ENCODE measurements at places on chromosomes 12 and 14.

- DNase-seq, result no peak
These were observed 231.1 kb downstream of the CACNA1C start for GRCh38 chr12:2283916-2284315.

DNA sequence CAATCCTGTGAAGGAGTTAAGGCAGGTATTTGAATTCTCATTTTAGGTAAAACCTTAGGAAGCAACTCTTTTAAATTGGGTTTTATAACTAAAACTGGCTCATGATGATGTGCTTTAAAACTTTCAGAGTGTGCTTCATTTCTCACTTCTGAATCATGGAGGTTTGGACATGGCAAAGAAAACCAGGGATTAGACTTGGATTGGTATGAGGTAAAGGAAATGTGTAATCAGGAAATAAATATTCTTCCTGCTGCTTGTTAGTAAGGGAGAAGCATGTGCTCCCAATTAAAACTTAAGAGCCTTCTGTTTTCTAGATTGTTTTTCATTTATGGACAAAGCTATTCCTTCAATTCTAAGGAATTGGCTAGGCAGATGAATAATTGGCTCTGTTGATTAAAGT is 57.4 kb downstream of the FBXO33 start:
- DNase-seq, result no peak

DNA sequence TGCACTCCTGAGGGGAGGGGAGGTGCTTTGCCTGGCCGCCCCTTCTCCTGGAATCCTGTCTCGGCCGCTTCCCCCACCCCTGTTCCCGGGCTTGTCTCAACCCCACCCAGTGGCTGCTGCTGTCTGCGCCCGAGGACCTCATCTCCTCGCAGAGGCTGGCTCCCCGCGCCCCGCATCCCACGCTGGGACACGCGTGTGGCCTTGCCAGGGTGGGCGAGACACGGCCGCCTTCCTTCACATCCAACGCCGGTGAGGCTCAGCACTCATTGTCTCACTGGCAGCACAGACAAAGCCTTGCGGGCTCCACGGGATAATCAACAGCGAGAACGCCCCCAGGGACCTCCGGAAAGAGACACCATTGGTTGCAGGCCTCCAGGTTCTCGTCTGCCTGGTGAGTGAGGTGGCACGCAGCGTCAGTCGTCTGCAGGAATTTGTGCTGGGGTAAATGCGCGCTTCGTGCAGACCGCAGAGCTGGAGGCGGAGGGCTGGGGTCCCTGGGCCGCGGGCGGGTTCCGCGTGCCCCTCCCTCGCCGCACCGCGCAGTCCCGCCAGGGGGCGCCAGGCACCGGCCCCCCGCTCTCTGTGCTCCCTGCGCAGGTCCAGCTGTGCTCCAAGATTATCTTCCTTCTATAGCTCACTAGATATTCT is 26.8 kb downstream of the CCDC177 start:
- DNase-seq, result no peak

- DNase-seq, result no peak
These were observed 53.3 kb upstream of the STK38L start for GRCh38 chr12:27190761-27191160.

- DNase-seq, result no peak
These were observed 206.6 kb downstream of the CACNA1C start for GRCh38 chr12:2259369-2259768.

GRCh38 chr12:86254399-86255107 is 1.6 kb downstream of the MGAT4C start:
- no peak for DNase-seq

DNA sequence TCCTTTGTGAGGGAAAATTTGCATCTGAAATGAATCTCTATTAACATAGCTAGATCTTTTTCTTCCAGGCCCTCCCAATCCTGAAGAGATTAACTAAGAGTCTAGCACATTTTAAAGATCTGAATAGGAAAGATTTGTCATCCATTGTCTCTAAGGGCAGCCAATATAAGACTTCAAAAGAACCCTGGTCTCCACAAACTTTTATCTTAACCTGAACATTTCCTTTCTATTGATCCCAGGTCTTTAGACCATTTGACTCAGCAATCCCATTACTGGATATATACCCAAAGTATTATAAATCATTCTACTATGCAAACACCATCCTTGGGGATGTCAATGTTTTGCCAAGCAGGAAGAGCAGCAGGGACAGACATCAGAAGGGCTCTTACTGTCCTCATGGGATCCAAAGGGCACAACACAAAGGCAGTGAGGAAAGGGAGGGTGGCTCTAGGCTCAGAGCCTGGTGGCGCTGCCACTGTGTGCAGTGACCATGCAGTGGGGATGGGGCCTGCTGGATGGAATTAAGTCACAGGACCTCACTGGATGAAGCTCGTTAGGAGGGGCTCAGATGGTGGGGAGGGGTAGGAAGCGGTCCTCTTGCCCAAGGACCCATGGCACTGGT is 12.7 kb upstream of the BDKRB2 start:
- DNase-seq, result no peak

DNA sequence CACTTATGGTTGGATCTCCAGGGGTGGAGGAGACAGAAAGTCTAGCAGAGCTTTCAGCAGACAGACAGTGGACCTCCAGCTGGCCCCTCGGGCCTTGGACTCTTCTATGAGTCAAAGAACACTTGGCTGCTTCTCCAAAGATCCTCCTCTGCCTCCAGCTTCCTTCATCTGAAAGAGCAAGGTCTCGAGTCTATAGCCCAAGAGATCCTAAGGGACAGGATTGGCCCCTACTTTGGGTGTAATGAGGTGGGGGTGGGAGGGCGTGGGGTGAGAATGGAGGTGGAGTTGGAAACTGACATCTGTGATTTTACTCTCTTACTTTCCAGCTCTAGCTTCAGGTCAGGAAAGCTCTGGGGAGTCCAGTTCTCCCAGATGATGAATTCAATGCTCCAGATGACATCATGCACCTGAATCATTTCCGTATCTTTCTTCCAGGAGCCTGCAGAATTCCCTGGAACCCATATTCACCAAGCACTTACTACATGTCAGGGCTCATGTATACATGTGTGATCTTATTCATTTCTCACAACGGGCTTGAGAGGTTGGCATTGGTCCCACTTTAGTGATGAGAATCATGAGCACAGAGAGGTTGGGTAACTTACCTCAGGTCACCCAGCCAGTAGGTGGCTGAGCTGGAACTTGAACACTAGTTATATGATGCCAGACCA is 10.2 kb upstream of the PGF start:
- no peak for DNase-seq

DNA sequence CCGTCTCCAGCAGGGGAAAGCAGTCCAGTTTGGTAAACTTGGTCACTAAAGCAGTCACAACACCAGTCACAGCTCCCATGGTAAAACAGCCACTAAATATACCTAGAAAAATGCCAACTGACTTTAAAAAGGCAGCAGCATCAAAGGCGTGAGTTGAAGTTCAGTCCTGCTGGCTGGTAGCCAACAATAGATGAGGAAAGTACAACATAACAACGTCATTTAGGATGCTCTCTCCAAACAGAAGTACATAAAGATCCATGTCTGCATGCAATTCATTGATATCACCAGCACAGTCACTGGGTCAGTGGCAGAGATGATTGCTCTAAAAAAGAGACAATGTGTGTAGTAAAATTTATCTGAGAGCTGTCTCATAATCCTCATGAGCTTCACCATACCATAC is 59.3 kb upstream of the TMPO start:
- DNase-seq, result no peak

DNA sequence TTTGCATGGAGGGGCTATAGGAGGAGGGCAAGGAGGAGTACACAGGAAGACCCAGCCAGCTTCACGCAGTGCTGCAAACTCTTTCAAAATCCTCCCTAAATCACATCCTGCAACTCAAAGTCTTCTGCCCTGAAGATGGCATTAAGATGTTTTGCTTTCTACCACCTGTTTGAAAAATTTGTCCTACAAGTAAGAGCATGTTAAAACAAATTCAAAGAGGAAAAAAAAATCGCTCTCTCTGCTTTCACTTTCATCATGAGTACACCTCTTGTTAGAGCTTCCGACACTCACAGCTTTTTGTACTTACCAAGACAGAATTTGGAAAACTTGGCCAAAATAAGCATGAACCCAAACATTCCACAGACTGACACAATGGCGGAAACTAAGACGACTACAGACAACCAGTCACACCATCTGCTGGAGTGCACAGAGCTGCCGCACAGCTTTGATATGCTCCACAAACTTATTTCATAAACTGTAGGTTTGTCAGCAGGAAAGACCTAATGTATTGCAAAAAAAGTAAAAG is 21.3 kb downstream of the GCH1 start:
- no peak for DNase-seq

GRCh38 chr14:24440606-24441399 is 1.8 kb downstream of the SDR39U1 start:
- no peak for DNase-seq

GRCh38 chr12:109961612-109962011 is 34.6 kb downstream of the GIT2 start:
- no peak for DNase-seq

DNA sequence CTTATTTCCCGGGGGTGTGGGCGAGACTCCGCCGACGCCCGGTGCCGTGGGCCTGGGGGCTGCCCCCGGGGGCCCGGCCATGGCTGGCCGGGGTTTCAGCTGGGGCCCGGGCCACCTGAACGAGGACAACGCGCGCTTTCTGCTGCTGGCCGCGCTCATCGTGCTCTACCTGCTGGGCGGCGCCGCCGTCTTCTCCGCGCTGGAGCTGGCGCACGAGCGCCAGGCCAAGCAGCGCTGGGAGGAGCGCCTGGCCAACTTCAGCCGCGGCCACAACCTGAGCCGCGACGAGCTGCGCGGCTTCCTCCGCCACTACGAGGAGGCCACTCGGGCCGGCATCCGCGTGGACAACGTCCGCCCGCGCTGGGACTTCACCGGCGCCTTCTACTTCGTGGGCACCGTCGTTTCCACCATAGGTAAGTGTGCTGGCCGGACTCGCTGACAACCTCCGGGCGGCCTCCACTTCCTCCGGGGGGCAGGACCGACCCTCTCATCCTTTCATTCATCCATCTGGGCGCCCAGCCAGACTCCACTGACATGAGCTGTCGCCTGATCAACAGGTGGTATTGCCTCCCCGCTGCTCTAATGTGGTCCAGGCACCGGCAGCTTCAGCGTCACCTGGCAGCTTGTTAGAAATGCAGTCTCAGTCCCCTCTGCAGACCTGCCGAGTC is 467 bp downstream of the KCNK13 start:
- DNase-seq, result no peak

DNA sequence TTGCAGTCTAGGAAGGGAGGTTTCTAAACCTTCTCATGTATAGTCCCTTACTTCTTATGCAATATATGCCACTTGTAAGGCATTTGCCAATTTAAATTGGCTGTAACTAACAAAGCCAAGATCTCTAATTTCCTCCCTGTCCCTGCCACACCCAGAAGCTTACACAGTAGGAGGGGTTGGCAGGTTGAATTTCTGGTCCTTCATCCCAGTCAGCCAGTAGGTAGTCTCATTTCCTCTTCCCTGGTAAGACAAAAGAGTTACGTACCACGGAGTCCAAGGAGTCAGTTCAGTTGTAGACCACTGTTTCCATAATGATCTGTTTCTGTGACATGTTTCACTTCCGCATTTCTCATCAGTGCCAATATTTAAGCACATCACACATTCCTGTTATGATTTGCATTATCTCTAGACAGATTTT is 47.0 kb upstream of the PLBD1 start:
- DNase-seq, result no peak

GRCh38 chr12:132314516-132315233 is 14.7 kb downstream of the GALNT9 start:
- DNase-seq, result no peak

DNA sequence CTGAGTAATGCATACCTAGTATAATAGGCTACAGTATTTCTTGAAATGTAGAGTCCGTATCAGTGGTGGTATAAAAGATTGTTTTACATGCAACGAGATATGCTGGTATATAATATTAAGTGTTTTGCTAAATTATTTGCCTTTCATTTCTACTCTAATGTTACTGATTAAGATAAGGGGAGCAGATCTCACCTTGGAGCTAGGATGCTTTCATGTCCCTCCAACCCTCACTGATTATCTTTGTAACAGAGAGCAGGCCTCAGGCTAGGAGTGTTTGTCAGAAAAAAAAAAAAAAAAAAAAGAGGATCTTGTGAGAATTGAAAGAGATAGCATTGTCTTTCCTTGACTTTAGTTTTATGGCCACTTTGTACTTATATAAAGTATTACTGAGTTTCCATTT is 92.6 kb downstream of the PDE3A start:
- no peak for DNase-seq

DNA sequence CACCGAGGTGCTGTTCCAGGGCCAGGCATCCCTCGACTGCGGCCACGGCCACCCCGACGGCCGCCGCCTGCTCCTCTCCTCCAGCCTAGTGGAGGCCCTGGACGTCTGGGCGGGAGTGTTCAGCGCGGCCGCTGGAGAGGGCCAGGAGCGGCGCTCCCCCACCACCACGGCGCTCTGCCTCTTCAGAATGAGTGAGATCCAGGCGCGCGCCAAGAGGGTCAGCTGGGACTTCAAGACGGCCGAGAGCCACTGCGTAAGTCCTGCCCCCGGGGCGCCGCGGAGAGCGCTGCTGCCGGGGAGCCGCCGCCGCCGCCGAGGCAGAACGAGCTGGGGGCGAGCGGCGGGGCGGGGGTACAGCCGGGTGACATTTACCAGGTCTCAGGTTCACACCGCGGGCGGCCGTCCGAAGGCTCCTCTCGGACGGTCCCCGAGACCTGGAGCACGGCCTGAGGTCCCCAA is 1.4 kb downstream of the PLXNC1 start:
- no peak for DNase-seq

- no peak for DNase-seq
These were observed 71.8 kb downstream of the MYRFL start for GRCh38 chr12:69896653-69897381.

GRCh38 chr12:94561943-94562411 is 88.4 kb downstream of the TMCC3 start:
- no peak for DNase-seq

GRCh38 chr12:124297856-124298255 is 3.0 kb downstream of the RFLNA start:
- DNase-seq, result no peak

GRCh38 chr14:103593577-103593976 is 30.8 kb downstream of the COA8 start:
- DNase-seq, result no peak

- DNase-seq, result no peak
These were observed 451.8 kb upstream of the TBX3 start for GRCh38 chr12:115135800-115136211.

GRCh38 chr14:63759456-63759855 is 31.6 kb upstream of the SGPP1 start:
- DNase-seq, result no peak

DNA sequence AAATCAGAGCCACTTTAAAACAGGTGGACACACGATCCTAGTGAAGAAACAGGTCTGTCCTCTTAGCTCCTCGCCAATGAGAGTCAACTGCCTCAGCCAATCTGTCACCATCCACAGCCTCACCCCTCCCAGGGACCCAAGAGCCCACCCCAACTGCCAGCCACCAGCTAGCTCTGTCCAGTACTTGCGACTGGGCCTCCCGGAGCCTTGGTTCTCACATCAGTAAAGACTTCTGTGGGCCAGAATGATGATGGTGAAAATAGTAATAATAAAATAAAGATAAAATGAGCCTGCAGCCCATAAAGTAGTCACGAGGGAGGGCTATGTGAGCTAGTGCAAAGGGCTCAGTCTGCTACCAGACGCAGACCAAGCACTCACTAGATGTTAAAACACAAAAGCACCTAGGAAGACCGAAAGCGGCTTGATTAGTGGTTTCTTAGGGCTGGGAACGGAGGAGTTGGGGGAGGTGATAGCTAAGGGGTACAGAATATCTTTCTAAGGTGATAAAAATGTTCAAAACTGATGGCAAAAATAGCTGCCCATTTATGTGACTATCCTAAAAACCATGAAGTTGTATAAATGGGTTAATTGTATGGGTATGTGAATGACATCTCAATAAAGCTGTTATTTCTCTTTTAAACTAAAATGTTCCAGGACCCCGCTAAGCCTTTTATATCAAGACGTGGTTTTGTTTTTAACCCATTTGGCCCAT is 39.8 kb downstream of the ACTN1 start:
- DNase-seq, result no peak

- no peak for DNase-seq
These were observed 77.5 kb upstream of the ATF1 start for GRCh38 chr12:50686406-50686805.
